Psoas muscle (tissue), 8 donors: ENCODE measurements at places on chromosomes 1 and 21. TPM values are rescaled to one million over a fixed set of nuclear protein-coding genes. Genes with fewer than 3 reads are reported as not detected.

GRCh38 chr1:245188403-245188802 lies 33.6 kb downstream of the KIF26B start:
- DNase-seq, result no peak

The SPATA21 gene
- total RNA-seq, result not detected

GRCh38 chr1:52189898-52190480 lies 48.1 kb downstream of the ZFYVE9 start:
- DNase-seq, result no peak

The HAO2 gene
- not detected for total RNA-seq

DNA sequence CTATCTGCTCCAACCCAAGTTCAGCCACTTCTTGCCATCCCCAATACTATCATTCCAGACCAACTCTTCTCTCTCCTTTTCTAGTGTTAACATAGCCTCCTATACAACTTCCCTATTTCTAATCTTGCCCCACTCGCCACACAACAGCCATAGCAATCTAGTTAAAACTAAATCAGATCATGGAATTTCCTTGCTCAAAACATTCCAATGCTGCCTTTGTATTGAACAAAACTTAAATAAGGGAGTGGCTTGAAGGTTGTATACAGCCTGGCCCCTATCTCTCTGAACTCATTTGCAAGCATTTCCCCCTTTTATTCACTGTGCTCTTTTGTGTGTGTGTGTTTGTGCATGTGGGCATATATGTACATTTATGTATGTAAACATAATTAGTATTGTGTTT lies 118.1 kb upstream of the SGIP1 start:
- no peak for DNase-seq

DNA sequence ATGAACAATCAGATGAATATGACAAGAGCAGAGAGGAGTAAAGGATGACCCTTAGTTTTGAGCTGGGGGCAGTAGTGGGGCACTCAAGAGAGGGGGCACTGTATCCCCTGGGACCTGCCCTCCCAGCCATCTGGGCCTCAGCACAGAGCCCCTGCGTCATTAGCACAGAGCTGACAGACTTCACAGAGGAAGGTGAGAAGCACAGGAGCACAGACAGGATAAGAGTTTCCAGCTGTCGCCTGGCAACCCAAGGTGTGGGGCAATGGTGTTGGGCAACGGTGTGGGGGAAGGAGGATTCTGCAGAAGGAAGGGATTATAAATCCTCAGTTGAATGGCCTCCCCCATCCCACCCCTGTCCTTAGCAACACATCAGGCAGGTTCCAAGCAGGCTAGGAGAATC lies 30.2 kb downstream of the RAB3B start:
- no peak for DNase-seq

DNA sequence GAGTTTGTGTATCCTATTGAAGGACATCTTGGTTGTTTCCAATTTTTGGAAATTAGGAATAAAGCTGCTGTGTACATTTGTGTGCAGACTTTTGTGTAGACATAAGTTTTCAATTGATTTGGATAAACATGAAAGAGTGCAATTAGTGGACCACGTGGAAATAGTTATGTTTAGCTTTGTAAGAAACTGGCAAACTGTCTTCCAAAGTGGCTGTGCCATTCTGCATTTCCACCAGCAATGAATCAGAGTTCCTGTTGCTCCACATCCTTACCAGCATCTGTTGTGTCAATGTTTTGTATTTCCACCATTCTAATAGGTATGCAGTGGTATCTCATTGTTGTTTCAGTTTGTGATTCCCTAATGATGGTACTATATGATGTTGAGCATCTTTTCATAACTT lies 46.5 kb downstream of the FH start:
- no peak for DNase-seq

GRCh38 chr1:18932387-18932786 lies 24.1 kb downstream of the IFFO2 start:
- no peak for DNase-seq

The HES3 gene
- total RNA-seq, result not detected

- no peak for DNase-seq
These were observed 146.3 kb upstream of the PKN2 start for GRCh38 chr1:88537787-88538186.

The MFAP2 gene
- 0.67 TPM for total RNA-seq

The F11R gene
- 5.1 TPM for total RNA-seq

GRCh38 chr1:175673371-175674150 lies 69.8 kb downstream of the TNR start:
- no peak for DNase-seq

The HCRTR1 gene
- 0.42 TPM for total RNA-seq

The TMEM39B gene
- 7.2 TPM for total RNA-seq

The HTR6 gene
- total RNA-seq, result not detected

The SLC1A7 gene
- 6.2 TPM for total RNA-seq

The CFH gene
- total RNA-seq, result 44.5 TPM
